ENCODE measurements at places on chromosomes 11 and 22.

DNA sequence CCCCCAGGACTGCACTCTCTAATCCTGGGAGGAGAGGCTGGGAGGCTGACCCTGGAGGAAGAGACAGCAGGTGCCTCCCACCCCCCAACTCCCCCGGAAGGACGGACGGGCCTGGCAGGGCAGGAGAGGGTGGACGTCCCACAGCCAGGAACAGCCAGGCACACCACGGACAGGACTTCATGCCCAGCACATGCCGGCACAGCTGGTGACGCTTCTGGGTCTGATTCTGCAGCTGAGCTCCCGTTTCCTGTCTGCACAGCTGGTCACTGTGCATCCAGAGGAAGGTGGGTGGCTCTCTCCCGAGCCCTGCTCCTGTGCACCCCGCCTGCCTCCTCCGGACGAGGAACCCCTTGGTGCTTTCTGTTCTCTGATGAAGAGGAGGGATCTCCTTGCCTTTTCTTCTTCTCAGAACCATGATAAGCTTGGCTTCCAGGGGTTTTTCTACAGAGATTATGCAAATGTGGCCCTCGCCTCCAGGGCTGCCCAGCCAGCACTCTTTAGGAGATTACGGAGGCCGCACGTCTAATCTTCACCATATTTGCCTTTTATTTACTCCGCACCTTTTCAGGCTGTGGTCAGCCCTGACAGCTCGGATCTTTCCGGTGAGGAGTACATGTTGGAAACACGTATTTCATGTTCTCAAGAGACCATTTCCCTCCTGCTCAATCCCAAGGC is 1295.8 kb downstream of the BRD1 start:
- DNase-seq = no peak

DNA sequence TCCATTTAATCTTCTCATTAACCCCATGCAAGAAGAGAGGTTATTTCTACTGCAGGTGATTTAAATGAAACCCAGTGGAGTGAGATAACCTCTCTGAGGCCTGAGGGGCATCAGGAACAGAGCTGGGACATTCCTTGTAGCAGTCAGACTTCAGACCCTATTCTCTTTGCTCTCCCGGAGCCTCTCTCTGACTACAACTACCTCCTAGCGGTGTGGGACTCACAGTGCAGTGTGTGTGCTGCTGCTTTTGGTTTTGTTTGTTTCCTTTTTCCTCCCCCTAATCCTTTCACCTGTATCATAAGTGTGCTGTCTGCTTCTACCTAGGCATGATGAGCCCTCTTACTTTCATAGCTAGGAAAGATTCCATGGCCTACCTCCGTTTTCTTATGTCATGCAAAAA is 769.6 kb downstream of the NTM start:
- DNase-seq = no peak

GRCh38 chr11:103806130-103806895 is 230.1 kb upstream of the DDI1 start:
- no peak for DNase-seq

GRCh38 chr11:99571094-99571493 is 550.3 kb downstream of the CNTN5 start:
- no peak for DNase-seq

- peak; percentile 4 for DNase-seq
Measured at GRCh38 chr11:109783840-109784239, 309.4 kb upstream of the ZC3H12C start.

DNA sequence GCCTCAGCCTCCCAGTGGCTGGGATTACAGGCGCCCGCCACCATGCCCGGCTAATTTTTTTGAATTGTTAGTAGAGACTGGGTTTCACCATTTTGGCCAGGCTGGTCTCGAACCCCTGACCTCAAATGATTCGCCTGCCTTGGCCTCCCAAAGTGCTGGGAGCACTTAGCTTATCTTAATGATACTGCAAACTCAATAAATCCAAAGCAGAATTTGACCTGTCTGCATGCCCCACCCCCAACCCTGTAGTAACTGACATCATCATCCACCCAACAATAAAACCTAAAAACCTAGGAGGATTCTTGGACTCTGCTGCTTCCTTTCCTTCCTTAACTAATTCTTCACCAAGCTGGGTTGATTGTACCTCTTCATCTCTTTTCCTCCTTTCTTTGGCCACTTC is 6.3 kb upstream of the ADSL start:
- no peak for DNase-seq

- DNase-seq = no peak
Measured at GRCh38 chr22:28830441-28830840, 30.1 kb upstream of the XBP1 start.

- no peak for DNase-seq
Measured at GRCh38 chr11:126824035-126824607, 176.4 kb downstream of the KIRREL3 start.

- DNase-seq = no peak
Measured at GRCh38 chr11:1192741-1193325, 30.0 kb upstream of the MUC5B start.

GRCh38 chr11:133096981-133097380 is 435.3 kb downstream of the OPCML start:
- no peak for DNase-seq

DNA sequence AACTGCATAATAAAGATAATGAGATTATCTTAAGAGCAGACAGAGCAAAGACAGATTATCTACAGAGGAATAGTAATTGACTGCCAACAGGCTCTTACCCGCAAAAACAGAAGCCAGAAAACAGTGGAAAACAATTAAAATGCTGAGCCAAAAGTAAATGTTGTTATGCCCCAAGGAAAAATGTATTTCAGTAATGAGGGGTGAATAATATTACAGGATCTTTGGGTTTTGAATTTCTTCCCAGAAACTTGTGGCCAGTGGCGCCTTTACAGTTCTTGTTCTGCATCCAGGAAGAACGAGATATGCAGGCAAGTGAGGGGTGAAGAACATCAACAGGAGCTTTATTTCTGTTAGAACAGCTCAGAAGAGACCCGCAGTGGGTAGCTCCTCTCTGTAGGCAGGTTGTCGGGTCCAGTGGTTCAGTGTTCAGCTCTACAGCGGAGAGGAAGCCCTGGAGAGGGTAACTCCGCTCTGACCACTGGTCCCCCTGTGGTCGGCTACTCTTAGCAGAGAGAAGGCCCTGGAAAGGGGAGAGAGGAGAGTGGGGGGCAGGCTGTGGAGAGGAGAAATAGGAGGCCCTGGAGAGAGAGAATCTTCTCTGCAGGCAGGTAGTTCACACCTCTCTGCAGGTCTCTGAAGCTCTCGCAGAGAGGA is 51.8 kb upstream of the SC5D start:
- DNase-seq = no peak

DNA sequence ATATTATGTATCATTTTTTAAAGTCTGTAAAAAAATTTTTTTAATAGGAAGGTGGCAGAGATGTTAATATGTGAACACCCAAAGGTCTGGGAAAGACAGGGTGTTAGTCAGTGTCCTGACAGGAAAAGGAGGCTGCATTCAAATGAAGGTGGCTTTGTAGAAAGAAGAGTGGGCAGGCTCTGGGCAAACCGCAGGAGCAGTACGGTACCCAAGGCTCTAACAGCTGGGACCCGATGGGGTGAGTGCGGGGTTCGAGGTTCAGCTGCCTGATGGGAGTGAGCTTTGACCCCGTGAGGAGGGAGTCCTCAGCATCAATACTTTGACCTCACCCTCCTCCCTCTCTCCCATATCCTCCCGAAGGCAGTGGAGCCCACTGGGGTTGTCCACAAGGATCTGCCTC is 142.5 kb downstream of the C11orf91 start:
- DNase-seq = no peak

- DNase-seq = no peak
Measured at GRCh38 chr11:46114961-46115360, 6.3 kb downstream of the PHF21A start.

GRCh38 chr22:38081941-38082828 is 1.8 kb downstream of the SLC16A8 start:
- DNase-seq = no peak

DNA sequence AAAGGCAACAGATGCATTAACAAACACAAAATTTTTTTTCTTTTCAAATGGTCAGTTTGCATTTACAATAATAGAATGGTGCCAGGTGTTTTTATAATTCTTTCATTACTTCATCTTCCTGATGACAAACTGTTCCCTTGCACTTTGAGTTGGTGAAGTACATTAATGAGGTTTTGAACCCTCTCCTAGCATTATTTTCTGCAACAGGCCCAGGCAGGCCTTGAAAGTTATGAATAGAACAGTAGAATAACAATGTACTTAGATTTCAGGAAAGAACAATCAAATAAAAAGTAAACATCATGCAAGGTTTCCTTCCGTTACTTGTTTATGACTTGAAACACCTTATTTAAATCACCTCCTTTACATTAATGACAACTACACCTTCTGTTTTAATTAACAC is 9.6 kb downstream of the BTG4 start:
- DNase-seq = no peak

DNA sequence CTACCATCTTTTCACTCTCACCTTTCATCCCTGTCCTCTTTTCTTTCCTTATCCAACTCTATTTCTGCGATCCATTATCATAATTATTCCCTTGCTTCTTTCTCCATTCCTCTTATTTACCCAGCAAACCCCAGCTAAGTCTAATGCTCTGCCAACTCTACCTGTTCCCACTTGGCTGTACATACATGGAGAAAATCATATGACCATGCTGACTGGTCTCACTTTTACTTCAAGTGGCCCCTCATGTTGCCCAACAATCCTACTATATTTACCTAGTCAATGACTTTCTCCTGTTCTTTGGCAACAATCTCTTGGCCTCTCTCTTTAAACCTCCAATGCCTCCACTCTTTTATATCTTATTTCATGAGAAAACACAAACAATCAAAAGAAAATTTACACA is 94.1 kb downstream of the USP35 start:
- no peak for DNase-seq

GRCh38 chr11:32902089-32902665 is 9.6 kb downstream of the QSER1 start:
- DNase-seq = no peak

DNA sequence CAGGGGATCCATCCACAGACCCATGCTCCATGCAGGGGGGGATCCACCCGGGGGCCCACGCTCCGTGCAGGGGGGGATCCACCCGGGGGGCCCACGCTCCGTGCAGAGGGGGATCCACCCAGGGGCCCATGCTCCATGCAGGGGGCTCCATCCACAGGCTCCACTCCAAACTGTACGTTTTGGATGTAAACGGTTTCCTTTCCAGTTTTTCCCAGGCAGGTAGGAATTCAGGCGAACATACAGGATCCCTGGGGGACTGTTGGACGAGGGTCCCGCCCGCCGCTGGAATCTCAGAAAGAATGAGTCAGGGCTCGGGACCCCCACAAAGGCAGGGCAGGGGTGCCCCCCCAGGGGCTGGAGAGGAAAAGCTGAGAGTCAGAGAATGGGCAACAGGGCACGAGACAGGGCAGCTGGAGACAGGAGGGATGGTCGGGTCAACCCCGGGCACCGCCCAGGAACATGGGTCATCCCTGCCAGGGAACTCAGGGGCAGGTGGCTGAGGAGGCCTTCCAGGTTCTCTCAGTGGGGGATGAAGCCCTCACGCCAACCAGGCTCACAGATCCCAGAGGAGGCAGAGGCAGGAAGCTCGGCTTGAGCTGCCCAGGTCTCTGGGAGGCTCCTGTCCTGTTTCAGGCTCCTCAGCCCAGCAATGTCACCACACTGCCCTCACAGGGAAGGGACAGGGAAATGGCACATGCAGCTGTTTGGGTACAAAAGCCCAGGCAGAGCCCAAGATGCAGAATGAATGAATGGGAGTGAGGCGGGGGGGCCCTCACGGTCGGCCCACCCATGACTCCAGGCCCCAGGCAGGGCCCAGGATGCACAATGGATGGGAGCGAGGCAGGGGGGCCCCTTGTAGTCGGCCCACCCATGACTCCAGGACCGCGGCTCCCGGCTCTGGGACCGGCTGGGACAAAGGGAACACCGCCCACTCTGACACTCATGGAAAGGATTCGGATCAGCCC is 200.2 kb downstream of the BRD1 start:
- no peak for DNase-seq

GRCh38 chr11:85257837-85258236 is 369.3 kb downstream of the DLG2 start:
- DNase-seq = no peak

GRCh38 chr11:90428836-90429235 is 206.0 kb upstream of the CHORDC1 start:
- no peak for DNase-seq

DNA sequence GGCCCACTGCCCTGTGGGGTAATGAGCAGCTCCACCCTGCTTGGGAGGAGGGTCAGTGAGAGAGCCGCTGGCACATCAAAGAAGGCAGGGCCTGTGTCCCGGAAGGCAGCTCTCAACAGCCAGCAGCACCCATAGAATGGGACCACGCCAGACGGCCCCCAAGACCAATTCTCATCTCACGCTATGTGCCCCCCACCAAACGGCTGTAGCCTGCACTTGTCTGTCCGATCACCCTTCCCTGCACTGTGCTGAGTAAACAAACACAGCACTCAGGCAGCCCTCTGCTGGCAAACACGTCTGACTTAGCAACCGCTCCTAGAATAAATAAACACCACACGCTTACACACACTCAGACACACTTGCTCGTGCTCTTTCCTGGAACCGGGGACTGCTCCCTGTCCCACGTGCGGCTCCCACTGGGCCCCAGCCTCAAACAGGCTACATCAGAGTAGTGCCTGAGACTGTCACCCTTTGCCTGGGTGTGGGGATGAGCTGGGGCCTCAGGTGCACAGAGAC is 53.2 kb upstream of the CDON start:
- DNase-seq = peak; percentile 38

DNA sequence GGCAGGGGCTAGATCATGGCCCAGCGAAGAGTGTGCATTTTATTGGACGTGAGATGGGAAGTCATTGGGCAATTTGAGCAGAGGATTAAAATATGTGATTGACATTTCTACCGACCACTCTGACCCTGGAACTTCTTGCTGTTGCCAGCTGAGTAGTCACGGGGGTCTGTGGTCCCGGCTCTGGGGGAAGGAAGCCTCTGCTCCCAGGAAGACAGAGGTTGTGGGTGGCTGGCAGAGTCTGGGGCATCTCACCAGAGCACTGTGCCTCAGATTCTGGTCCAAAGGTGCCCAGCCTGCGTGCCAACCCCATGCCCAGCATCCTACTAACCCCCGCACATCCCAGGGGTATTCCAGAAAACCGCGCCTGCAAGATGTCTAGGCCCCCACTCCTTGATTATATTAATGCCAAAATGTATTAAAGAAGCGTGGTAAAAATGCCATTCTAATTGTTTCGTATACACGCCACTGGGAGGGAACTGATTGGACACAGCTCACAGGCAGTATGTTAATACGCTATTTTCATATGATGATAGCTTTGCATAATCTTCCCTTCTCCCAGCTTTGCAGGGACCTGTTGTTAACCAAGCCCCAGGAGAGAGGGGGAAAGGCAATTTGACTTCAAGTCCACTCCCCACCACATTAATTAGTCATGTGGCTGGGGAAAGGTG is 25.3 kb upstream of the LMO1 start:
- no peak for DNase-seq

Measured in nephron progenitor cell (in vitro differentiated cells).